Kidney (tissue), 22 donors: ENCODE measurements at places on chromosomes 6 and 20. TPM values are rescaled to one million over a fixed set of nuclear protein-coding genes. Genes with fewer than 3 reads are reported as not detected.
A peak's percentile ranks its signal among the peaks of the same experiment; 100 is the strongest.

- peak; percentile 79 for DNase-seq
Measured at GRCh38 chr6:113969888-113970804, 802 bp downstream of the HDAC2 start.

DNA sequence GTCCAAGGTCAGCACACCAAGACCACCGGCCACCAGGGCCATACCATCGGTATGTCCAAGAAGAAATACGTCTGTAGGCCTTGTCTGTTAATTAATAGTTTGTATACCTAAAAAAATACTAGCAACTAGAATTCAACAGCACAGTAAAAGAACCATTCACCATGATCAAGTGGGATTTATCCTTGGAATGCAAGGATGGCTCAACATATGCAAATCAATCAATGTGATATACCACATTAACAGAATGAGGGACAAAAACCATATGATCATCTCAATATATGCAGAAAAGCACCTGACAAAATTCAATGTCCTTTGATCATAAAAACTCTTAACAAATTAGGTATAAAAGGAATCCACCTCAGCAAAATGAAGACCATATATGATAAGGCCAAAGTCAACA is 24.4 kb downstream of the RPP40 start:
- DNase-seq: no peak

GRCh38 chr20:41061155-41061554 is 32.5 kb downstream of the TOP1 start:
- DNase-seq: no peak

- DNase-seq: no peak
Measured at GRCh38 chr6:89242574-89243330, 25.6 kb upstream of the GABRR1 start.

- DNase-seq: no peak
Measured at GRCh38 chr6:109451376-109451775, 4.2 kb downstream of the MICAL1 start.

- no peak for DNase-seq
Measured at GRCh38 chr20:54170026-54170471, 3.7 kb downstream of the CYP24A1 start.

DNA sequence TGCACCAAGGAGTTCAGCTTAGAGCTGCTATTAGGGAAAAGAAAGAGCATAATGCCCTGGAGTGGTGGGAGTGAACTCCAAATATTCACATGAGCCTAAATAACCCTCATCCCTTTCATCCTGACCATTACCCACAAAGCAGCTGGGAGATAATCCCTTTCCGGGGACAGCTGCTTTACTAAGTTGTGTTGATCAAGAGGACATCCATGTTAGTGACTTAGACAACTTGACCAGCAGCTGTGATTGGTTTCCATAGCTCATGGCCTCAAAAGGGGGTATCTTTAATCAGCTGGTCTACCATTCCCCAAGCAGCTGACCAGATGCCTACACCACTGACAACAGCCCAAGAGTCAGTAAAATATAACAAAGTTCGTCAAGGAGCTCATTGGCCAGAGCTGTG is 75.8 kb upstream of the LY86 start:
- DNase-seq: no peak

DNA sequence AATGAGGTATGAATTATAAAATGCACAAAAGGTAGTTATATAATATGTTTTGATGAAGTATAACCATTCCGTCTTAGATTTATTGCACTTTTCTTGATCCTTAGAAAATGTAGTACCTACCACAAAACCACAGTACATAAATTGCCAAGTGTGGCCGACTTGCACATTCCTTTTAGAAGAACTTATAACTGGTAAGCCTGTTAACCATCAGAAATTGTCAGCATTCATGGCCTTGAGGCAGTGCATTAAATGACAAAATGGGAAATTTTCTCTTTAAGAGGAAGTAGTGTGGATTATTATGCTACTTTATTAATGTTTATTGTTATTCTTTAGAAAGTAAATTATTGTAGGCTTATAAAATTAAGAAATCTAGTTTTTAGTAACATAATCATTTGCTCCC is 29.6 kb downstream of the TAB2 start:
- DNase-seq: no peak

GJA10 gene
- total RNA-seq: not detected

DNA sequence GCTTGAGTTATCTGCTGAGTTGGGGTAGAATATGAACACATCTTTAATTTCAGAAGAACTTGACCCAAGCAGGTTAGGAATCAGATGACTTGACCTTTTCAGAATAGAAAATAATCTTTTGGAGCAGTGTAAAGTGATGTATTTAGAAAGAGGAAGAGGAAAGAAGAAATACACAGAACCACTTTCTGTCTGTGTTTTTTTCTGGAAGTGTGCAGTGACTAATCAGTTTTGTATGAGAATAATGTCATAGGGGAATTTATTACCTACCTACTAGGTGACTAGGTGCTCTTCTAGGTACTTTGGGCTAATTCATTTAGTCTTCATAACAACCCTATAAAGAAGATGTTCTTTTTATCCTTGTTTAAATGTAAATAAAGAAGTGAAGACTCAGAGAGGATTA is 3.0 kb downstream of the PPP1R14C start:
- DNase-seq: no peak

GRCh38 chr6:137518386-137518983 is 24.3 kb upstream of the OLIG3 start:
- peak; percentile 58 for DNase-seq

ARMH2 gene
- total RNA-seq: not detected

- DNase-seq: no peak
Measured at GRCh38 chr6:122365775-122366403, 33.6 kb upstream of the HSF2 start.

DNA sequence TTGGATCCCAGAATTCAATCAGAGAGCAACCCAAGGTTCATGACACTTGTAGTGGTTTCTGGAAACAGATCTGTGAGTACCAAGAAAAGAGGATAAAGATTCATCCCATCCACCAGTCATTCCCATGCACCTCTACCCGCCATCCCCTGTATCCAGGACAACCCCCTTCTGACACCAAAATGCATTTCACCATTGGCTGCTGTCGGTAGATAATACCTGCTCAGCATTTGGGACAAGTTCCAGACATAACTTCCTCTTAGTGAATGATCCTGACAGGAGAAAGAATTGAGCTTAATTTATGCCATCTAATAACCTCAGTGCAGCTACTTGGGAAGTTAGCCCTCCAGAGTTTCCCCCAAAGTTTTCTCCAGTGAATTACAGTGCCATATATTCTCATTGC is 329.1 kb downstream of the ZFAND3 start:
- DNase-seq: no peak

HSPA12B gene
- total RNA-seq: 18.9 TPM

GRCh38 chr6:136886091-136886490 is 36.0 kb upstream of the SLC35D3 start:
- no peak for DNase-seq

- DNase-seq: no peak
Measured at GRCh38 chr6:4299476-4299875, 164.1 kb upstream of the ECI2 start.

DNA sequence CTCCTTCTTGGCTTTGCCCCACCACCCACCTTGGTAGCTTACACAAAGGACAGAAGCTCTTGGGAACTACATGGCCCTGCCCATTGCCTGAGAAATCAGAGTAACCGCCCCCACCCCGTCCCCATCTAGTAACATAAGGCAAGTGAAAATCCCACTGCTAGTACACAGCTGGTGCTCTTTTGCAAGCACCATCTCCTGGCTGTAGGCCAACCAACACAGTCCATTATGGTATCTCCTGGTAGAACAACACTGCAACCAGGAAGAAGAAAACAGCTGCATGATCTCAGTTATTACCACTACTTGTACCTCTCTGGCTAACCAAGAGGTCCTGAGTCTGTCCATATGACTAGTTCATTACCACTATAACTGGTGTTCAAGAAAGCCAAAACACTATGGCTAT is 841.1 kb upstream of the MANEA start:
- DNase-seq: no peak

DNA sequence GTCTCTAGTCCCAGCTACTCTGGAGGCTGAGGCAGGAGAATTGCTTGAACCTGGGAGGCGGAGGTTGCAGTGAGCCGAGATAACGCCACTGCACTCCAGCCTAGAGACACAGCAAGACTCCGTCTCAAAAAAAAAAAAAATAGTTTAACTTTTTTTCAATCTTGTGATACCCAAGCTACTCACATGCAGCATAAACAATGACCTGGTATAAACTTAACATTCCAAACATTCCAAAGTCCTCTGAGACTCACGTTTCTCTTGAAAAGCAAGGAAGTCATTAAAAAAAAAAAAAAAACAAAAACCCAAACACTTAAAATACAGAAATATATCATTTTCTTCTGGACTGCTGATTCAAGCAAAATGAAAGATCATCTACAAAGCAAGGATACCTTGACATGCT is 14.3 kb downstream of the CRNKL1 start:
- no peak for DNase-seq

DNA sequence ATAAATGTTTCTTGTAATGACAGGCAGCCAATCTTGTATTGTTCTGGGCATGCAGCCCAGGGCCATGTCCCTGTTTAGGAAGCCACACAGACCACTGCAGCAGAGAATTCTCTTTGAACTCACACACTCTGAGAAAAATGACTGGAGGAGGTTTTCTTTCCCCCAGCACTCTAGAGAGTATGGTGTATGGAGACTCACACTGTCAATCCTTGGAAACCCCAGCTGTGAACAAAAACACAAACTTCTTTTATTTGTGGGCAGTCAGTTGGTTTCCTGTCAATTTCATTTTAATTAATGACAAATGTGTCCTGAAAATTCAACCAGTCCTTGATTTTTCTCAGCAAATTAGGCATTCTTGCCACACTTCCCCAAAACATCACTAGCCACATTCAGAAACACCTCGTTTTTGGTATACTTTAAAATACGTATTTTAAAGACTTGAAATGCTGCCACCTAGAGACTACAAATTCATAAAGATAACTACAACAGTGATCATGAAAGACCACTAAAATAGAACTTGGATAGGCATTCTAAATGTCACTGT is 52.9 kb upstream of the UFL1 start:
- no peak for DNase-seq

ZSCAN12 gene
- total RNA-seq: 7.9 TPM

- DNase-seq: no peak
Measured at GRCh38 chr6:48027704-48028435, 83.1 kb downstream of the PTCHD4 start.

- peak; percentile 90 for DNase-seq
Measured at GRCh38 chr6:31580807-31581433, 1.3 kb downstream of the LTB start.

DNA sequence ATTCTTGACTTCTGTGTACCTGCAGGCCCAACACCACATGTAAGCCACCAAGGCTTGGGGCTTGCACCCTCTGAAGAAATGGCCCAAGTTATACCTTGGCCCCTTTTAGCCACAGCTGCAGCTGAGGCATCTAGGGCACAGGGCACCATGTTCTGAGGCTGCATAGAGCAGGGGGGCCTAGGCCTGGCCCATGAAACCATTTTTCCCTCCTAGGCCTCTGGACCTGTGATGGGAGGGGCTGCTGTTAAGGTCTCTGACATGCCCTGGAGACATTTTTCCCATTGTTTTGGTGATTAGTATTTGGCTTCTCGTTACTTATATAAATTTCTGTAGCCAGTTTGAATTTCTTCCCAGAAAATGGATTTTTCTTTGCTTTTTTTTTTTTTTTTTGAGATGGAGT is 50.4 kb upstream of the SEC63 start:
- DNase-seq: no peak

SLC12A5 gene
- total RNA-seq: 2.0 TPM

GRCh38 chr20:829551-829950 is 4.0 kb upstream of the FAM110A start:
- no peak for DNase-seq

GRCh38 chr6:126268092-126268491 is 71.8 kb upstream of the CENPW start:
- peak; percentile 50 for DNase-seq

GRCh38 chr6:13873288-13874190 is 51.2 kb upstream of the RNF182 start:
- peak; percentile 94 for DNase-seq

DNA sequence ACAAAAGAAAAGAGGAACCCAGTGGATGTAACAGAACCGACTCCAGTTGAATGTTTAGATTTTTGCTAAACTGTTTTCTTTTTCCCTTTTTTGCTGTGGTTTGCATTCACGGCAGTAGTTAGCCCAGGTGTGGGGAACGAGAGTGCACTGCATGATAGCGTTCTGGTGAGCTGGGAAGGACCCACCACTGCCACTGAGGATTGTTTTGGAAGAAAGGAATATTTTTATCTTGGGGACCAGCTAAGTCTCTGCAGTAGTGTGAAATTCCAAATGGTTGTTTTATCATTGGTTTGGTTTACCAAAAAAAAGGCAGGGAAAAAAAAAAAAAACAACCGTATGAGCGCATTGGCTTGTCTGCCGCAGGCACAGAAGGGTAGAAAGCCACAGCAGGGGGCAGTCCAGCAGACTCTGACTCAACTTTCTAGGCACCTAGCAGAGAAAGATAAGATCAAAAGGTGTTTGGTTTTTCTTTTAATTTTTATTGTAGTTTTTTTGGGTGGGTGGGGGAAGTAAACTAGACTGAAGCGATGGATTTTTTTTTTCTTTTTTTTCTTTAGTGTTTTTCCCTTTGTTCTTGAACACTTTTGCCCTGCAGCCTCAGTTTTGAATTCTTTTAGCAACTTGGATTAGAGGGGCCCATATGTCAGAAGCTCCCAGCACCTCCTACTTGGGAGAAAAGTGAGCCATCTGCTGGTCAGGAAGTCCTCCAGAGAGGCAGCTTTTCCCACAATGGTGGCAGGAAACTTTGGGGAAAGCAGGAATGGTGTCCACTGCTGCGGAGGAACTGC is 13.5 kb upstream of the RAB5IF start:
- no peak for DNase-seq

GRCh38 chr6:89007209-89008000 is 44.0 kb upstream of the RNGTT start:
- no peak for DNase-seq

CD93 gene
- 104 TPM for total RNA-seq

- DNase-seq: no peak
Measured at GRCh38 chr6:10460096-10460495, 45.2 kb upstream of the TFAP2A start.

- no peak for DNase-seq
Measured at GRCh38 chr6:85537055-85537494, 56.6 kb downstream of the SNX14 start.

GRCh38 chr20:56362833-56363413 is 4.1 kb downstream of the FAM210B start:
- DNase-seq: no peak

- DNase-seq: no peak
Measured at GRCh38 chr20:41078329-41078728, 49.7 kb downstream of the TOP1 start.
